ENCODE measurements at places on chromosomes 5 and 9.

DNA sequence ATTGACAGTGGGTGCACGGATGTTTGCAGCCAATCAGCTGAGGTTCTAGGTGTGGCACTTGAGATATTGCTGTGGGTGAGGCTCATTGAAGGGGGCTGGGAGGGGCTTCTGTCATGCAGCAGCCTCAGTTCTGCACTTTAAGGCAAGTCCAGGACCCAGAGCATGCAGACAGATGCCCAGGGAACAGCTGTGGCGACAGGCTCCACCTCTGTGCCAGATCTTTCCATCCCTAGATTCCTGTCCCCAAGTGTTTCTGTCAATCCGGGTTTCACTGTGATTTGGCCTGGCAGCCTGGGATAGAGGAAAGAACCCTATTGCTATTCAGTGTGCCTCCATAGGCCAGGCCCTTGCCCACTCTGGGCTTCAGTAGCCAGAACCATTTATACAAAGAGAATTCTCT, 20.8 kb upstream of the CERCAM start:
- no peak for DNase-seq

- peak; percentile 88 for DNase-seq
Measured at GRCh38 chr5:181160152-181160754, 12.9 kb downstream of the OR2V2 start.

DNA sequence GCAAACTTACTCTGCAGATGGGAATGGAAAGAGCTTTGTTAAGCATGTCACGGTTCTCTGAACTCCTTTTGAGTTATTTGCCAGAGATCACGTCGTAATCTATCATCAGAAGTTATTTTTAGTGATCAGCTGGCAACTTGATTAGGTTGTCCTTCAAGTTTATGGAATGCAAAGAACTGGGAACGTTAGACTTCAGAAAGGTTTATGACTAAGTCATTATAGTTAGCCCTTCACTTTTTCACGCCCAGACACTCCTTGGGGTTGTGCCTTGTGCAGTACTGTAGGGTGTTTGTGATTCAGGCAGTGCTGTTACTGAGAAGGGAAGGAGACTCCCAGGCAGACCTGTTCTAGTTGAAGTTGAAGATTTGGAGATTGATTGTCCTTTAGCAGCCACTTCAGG, 26.8 kb upstream of the PHF2 start:
- DNase-seq = no peak

GRCh38 chr5:53733853-53734252, 173.4 kb downstream of the NDUFS4 start:
- DNase-seq = no peak

GRCh38 chr5:78654386-78654785, 5.8 kb upstream of the LHFPL2 start:
- DNase-seq = no peak

DNA sequence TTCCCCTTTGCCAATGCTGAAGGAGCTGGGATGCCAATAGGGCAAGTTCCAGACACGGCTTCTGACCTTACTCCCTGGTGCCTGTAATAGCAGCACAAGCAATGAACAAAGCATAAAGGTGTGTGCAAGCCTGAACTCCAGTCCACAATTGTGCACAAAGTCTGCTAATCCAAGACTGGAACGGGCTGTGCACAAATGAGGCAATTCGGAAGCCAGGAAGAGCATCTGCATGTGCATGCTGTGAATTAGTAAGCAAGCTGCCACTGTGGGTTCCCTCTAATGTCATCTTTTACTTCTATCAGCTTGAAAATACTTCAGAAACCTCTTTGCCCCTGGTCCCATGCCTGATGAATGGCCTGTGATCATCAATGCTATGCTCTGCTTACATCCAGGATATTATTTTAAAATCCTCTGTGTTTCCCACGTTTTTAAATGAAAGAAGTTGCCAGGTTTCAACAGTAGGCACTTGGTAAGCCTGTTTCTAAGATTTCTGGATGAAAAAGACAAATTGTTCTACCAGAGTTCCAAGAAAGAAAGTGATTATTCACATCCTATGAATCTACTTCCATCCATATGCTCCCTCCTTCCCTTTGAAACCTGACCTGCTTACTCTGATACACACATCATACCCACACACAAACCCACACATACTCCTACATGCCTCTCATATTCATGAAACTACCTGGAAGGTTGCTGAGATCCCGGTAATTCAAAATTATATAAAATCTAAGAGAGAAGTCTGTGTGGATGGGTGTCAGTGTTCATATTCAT, 165.7 kb downstream of the KCTD16 start:
- no peak for DNase-seq

DNA sequence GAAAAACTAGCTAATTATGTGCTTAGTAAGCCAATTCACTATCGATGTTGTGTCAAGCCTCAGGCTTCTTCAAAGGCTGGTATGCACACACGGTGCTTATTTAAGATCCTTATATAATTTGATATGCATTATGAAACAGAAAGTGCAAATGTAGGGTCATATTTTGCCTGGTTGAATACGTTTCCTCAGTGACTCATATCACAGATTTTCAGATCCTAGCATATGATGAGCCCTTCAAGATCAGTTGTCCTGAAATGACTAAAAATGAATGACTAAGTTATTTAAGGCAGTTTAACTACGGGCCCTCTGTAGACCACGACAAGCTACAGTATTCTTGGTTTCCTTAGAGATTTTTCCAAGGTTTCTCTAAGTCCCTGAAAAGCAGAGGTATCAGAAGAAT, 778.3 kb downstream of the PRELID2 start:
- DNase-seq = no peak

DNA sequence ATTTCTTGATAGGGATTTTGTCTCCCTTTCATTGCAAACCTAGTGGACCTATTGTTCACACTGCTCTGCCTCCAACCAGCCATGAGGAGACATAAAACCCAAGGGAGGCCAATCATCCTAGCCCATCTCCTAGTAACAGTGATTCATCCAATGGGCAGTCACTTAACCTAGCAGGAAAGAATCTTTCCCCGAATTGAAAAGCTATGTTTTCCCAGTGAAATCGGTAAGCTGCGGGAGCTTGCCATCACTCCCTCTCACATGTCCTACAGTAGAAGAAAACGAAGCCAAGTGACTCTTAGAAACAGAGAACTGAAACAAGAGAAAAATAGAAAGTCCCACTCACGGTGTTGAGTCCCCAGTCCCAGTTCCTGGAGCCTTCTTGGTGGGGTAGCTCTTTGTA, 123.3 kb downstream of the SUSD1 start:
- no peak for DNase-seq

GRCh38 chr5:125668884-125669283, 754.3 kb upstream of the GRAMD2B start:
- no peak for DNase-seq

GRCh38 chr5:149793256-149793550, 63.1 kb downstream of the PPARGC1B start:
- no peak for DNase-seq

DNA sequence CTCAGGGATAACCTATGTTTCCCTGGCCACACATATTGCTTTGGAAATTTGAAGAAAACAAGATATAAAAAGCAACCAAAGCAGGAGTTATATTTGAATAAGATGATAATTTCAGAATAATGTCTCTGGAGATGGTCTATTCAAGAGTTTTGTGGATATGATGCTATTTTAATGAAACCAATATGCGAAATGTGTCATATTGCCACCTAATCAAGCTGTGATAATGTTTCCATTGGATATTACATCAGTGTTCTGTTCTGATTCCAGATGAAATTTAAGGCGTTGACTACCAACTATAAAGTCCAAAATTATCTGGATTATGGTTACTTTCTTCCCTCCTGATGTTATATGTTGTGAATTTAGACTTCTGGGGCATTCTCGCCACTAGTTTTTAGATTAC, 27.6 kb upstream of the NUDT12 start:
- DNase-seq = no peak

GRCh38 chr5:65749221-65749844, 27.3 kb downstream of the NLN start:
- DNase-seq = no peak

DNA sequence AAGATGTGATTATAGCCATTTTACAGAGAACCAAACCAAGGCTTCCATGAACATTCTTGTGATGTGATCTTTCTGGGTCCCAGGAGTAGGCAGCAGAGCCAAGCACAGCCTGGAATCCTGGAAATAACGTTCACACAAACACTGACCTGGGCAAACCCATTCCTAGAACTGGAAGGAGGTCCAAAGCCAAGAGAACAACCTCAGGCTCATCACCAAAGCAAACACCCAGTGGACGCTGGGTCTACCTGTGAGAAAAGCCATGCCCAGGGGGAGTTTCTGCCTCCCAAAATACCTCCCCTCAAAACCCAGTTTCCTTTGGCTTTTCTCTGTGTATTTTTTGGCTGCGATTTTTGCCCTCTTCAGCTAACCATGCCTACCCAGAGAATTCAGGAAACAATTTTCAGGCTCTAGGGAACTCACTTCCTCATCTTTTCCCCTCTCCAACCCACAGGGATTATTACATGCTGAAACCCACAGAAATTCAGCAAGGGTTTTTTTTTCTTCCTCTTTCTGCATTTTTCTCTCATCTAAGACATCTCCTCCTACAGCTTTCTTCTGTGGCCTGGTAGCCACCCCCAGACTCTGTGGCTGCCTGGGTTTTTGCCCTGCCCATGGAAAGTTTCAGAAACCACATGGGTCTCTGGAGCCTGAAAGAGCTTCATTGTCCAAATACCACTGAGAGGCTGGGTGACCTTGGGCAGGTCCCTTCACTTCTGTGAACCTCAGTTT, 75.0 kb downstream of the TNC start:
- DNase-seq = no peak

GRCh38 chr9:109401169-109401989, 80.5 kb upstream of the EPB41L4B start:
- DNase-seq = no peak

DNA sequence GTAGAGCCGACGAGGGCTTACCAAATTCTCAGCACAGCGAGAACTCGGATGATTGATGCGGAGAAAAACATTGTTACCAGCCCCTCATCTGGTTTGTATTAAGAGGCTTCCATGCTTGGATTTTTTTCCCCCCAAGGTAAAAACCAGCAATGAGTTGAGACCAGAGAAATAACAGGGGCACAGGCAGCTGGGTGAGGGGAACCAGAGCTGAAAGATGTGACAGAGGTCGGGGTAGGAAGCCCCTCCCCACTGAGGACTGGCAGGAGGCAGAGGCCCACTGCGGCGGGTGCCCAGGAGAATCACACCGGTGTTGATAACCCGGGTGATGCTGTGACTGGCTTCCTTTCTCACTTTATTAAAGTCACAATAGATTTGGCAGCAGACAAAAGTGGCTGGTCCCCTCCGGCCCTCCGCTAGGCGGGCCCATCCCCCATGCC, 116.5 kb upstream of the PHYKPL start:
- DNase-seq = no peak

DNA sequence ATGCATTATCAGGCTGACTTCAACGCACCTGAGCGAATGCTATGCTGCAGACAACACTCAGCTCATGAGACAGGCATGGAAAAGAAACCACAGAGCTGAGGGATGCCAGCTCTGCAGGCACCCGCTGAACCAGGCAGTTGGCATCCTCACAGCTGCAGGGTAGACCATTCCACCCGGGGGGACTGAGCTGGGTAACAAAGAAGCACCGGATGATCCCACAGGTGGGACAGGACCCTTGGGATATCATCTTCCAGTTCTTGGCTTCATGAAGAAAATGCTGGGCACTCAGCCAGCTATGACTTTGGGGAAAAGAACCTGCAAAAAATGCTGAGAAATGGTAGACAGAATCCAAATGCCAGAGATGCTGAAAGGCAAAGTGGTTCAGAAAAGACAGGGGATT, 9.6 kb downstream of the EPB41L4B start:
- DNase-seq = no peak

DNA sequence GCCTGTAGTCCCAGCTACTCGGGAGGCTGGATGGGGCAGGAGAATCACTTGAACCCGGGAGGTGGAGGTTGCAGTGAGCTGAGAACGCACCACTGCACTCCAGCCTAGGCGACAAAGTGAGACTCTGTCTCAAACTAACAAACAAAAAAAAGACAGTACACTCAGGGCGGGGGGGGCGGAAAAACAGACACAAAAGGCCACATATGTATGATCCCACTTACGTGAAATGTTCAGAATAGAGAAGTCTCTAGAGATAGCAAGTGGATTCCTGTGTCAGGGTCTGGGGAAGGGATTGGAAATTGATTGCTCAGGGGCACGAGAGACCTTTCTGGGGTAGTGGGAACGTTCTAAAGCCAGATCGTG, 9.0 kb upstream of the LCN1 start:
- no peak for DNase-seq
